ENCODE measurements at places on chromosomes 5 and 9.

DNA sequence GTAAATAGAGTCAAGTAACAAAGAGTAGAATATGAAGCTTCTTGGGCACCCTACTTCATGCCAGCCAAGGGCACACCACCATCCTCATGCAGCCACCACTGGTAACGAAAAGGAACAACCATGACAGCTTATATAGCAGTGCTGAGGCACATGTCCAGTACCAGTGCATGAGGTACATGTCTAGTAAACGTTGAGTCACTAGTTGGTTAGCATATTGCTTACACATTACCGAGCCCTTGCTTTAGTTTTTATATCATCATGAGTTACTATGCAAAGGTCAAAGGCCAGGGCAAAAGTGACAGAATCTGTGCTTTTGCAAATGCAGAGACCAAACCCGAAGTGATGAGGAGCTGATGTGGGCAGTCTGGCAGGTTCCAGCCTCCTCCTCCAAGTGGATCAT lies 147.1 kb upstream of the MAP1B start:
- DNase-seq, result no peak

DNA sequence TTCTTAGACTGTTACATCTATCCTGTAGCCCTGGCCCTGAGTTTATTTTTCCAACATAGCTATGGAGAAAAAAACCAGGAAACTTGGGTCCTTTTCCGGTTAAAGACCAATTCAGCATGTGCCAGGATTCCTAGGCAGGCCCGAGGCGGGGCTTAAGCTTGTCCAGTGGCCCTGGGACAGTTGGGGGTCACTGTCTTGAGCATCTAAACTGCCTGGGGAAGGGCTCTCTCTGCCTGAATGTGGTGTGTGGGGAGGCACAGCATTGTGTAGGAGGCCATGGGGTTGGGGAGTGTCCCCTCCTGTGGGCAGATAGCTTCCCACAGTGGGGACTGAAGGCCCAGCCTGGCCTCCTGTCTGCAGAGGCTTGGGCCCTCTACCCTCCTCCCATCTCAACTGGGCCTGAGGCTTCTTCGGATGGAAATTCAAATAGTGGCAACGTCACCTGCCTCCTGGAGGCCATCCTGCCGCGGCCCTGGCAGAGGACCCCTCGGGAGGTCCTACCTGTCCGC lies 88.8 kb downstream of the PHF2 start:
- DNase-seq, result no peak

DNA sequence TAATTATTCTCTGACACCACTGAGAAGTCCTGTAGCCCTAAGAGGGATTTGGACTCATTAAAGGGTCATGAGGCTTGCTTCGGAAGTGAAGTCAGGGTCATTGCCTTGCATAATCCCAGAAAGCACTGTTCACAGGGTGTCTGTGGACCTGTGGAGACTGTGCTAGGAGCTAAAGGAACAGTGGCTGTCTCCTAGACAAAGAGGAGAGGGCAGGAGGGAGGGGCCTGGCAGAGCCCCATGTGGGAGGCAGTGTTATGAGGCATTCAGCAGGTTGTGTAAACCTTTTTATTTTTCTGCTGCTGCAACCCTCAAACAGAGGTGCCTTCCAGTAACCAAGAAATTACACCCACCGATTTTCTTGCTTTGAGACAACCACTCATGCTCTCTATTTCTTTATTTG lies 3.3 kb downstream of the TMEM174 start:
- DNase-seq, result no peak

DNA sequence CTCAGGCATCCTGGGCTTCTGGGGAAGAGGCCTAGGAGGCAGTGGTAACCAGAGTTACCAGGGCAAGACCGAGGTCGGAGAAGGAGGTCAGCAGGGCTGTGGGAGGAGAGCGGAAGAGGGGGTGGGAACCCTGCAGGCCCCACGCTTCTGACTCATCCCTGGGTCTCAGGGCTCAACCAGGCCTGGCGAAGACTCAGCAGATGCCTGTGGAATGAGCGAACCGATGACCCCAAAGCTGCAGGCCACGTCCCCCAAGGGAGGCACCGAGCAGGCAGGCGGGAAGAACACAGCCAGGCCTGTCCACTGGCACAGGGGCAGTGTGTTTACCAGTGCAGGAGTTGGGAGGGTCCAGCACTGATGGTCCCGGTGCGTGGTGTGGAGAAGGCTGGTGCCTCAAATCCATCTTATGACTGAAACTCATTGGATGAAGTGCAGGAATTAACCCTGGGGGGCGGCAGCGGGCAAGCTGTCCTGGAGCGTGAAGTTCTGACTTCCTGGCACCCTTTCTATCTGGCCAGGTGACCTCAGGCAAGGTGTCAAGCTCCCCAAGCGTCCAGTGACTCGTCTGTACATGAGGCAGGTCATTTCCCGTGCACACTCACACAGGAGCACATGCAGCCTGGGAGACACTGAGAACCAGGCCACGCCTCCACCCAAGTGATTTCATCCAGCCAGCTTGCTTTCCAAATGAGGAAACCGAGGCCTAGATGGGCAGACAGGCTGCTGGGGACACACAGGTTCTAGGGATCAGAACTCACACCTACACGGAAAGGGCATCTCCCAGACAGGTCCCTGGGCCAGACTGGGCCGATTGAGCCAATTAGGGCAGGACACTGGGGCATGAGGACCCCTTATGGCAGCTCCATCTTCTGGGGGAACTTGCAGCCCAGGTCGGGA lies 69.1 kb downstream of the ADAMTS2 start:
- no peak for DNase-seq

DNA sequence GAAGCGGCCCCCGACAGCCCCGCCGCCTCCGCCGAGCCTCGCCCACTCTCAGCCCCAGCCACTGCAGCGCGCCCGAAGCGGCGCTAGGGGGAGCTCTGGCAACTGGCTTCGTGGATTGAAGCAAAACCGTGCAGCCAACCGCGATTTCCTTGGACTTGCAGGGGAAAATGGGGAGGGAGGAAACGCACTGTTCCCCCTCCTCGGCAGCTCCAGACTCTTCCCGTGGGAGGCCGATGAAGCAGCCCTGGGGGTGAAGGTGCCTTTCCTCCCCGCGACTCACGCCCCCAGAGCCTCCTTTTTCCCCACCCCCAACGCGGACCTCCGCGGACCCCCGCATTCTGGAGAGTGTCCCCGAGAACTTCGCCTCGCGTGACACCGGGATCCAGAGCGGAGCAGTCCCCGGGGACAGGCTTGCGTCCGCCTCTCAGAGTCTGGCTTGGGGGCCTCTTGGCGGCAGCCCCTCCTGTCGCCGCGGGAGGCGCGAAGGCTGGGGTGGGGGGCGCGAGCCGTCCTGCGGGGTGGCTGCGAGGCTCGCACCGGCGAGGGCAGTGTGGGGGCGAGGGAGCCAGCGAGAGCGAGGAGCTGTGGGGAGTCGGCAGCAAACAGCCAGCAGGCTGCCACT lies 3.8 kb downstream of the IER5L start:
- DNase-seq, result peak; percentile 49

DNA sequence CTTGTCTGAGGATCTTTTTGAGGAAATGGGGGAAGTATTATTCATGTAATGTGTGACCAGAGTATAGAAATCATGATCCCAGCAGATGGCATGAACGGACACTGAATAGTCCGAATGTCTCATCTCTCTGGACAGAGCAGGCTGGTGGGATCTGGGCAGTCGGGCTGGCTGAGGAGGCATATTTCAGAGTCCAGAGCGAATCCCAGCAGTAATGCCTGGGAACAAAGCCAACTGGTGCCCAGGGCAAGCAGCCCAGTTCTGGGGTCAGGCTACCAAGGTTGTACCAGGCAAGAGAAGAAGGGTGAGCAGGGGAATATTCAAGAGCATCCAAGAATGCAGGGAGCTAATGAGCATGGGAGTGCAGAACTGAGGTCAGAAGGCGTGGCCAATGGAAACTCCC lies 306.4 kb downstream of the ZSWIM6 start:
- DNase-seq, result no peak

DNA sequence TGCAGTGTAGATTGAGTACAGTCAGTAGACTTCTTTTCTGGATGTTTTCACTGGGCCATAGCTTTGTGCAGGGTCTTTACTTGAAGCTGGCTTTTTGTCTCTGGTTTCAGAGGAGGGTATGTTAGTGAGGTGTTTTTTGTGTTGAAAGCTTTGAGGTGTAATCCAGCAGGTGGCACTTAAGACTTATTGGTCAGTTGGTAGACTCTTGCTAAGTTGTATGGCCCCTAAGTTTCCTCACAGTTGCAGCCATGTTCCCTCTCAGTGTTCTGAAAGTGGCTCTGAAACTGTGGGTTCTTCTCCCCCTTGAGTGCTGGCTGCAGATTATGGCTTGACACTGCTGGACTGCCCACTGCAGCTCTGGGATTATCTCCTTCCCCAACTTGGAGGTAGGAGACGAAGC lies 55.7 kb upstream of the SLC44A1 start:
- DNase-seq, result no peak

GRCh38 chr5:181099602-181100086 lies 31.3 kb downstream of the OR2V1 start:
- no peak for DNase-seq

- DNase-seq, result no peak
These were observed 26.1 kb upstream of the IFNK start for GRCh38 chr9:27497883-27498417.

- DNase-seq, result no peak
These were observed 113.7 kb downstream of the ARHGEF28 start for GRCh38 chr5:73739650-73740049.

GRCh38 chr5:61023131-61023530 lies 78.1 kb downstream of the NDUFAF2 start:
- no peak for DNase-seq

- no peak for DNase-seq
These were observed 680.7 kb downstream of the PRR16 start for GRCh38 chr5:121144764-121145163.

GRCh38 chr5:143262393-143263174 lies 140.9 kb downstream of the NR3C1 start:
- DNase-seq, result no peak

DNA sequence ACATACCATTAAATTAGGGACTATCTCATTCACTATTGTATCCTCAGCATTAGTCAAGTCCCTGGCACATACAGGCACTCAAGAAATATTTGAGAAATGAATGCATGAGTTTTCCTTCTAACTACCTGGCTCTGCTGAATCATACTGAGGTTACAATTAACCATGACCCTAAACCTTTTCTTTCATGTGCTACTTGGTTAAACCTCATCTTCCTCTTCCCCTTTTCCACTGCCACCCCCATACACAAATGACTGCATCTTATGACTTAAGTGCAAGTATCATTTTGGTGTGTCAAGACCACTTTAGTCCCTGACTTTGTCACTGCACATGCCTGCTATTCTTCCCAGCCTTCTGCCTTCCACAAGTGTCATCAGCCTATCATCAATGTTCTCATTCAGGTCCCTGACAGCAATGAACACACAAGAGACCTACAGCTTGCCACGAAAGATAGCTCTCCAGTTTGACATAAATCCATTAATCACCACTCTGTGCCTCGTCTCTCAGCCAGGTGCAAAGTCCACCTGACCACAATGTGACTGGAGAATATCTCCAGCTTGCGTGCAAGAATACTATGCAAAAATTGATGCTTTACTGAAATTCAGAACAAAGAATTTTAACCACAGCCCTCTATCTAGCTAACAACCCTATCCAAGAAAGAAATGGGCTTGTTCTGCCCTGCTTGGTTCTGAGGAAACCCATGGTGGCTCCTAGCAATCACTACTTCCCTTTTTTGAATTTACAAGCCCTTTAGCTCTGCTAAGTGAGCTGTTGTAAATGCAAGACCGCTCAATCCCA lies 74.5 kb downstream of the MAPKAP1 start:
- DNase-seq, result no peak

DNA sequence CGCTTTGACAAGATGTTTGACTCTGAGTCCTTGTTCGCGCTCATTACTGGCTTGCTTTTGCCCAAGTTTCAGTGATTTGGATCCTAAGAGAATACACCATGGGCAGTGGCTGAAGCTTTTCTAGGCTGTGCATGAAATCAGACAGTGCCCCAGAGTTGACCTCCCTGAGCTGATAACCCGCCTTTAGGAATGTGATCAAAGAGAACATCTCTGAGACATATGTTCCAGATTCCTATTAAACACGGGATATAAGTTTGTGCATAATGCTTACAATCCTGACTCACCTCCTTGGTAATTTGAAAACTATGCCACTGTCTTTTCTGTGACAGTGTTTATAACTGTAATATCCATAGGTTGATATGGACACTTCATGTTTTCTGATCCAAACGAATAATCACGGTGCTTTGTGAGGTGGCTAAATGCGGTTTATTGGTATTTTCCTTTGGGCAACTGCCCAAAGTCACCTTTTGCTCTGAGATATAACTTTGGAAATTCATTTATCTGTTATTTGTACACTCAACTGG lies 732.9 kb downstream of the MTRR start:
- no peak for DNase-seq

- no peak for DNase-seq
These were observed 202.6 kb downstream of the TSSK1B start for GRCh38 chr5:113232221-113232620.

DNA sequence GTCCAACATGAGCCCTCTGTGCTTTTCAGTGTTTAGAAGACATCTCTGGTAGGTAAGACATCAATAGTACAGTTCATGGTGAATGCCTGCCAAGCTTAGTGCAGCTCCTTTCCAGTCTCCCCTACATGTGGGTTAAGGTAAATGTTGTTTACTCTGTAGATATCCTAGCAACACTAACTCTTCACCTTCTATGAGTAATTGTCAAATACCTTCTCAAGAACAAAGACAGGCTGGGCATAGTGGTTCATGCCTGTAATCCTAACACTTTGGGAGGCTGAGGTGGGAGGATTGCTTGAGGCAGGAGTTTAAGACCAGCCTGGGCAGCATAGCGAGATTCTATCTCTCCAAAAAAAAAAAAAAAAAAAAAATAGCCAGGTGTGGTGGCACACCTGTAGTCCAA lies 18.7 kb upstream of the RASGRF2 start:
- DNase-seq, result no peak

GRCh38 chr9:91833878-91834255 lies 116.2 kb downstream of the ROR2 start:
- DNase-seq, result no peak

DNA sequence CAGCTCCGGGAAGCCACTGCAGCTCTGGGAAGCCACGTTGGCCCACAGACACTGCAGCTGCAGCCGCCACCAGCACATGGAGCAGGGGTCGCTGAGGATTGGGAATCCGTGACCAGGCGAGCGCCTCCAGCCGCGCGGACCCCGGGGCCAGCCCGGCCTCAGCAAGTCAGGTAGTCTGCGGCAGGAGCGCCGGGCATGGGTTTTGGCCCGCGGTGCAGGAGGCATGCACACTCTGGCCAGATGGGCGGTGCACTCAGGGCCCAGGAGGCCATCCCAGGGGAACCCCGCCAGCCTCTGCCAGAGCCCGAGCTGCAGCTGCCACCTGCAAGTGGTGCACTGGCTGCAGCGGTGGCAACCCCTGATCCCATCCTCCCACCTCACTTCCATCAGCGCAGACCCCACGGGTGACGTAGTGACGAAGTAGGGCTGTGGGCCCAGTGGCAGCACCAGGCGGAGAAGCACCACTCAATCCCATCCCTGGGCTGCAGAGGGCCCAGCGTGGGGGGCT lies 368.3 kb upstream of the SPATA31A5 start:
- no peak for DNase-seq

GRCh38 chr9:128787659-128788058 lies 606 bp downstream of the TBC1D13 start:
- DNase-seq, result no peak

Measured in T-helper 22 cell (primary cell).